ENCODE measurements at places on chromosomes 4 and X.

DNA sequence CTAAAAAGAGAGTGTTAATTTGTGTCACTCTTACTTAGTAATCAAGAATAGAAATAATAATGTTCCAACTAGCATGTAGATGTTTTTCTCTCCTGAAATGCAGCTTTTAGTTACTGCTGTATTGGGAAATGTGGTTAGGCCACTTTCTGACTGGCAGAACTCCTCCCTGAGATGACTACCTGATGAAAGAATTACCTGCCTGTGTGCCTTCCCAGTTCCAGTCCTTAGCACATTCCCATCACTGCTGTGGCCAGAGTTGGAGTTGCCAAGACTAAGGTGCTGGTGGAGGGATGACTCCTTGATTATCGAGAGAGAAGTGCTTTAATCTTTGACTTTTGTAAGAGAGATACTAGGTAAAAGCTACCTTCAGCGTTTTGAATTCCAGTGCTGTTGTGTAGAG, 9.5 kb downstream of the GAB1 start:
- no peak for DNase-seq

GRCh38 chrX:137930533-137930932, 364.6 kb downstream of the ZIC3 start:
- DNase-seq, result no peak

- no peak for DNase-seq
These were observed 130.3 kb upstream of the GALNT7 start for GRCh38 chr4:173038192-173038896.

GRCh38 chrX:129679901-129680300, 25.1 kb upstream of the APLN start:
- DNase-seq, result no peak
